ENCODE measurements at places on chromosomes 5 and 9. TPM values are rescaled to one million over a fixed set of nuclear protein-coding genes. Genes with fewer than 3 reads are reported as not detected.
A peak's percentile ranks its signal among the peaks of the same experiment; 100 is the strongest.

DNA sequence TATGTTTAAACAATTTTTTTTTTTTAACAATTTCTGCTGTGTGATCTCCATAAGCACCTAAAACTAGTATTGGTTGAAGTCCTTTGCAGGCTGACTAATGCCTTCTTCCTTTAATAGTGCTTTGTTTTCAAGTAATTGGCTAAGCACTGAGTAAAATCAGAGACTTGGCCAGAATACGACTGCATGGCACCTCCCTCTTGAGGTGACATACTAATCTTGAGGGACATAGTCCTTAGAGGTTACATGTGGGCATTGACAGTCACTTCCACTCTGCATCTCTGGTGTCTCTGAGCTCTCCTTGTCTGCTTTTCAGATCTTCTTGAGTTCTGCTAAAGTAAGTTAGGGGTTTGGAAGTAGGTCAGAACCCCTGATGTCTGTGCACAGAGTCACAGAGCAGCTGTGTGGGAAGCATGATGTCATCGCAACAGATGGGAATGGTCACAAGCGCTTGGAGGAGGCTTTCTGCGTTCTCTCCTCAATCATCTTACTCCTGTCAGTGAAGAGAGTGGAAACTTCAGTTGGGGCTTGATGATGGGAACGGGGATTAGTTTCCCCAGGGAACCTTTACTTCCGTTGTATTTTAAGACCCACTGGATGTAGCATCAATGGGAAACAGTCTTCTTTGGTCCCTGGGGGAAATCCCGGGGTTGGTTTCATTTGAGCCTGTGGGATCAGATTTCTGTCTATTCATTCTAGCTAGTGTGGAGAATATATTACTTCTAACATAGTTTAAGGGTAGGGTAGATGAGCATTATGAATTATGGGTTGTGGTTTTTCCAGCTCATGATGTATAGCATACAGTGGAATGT, 136.9 kb downstream of the ARHGAP26 start:
- peak; percentile 60 for DNase-seq

GRCh38 chr9:101119206-101119819, 90.8 kb downstream of the PLPPR1 start:
- no peak for DNase-seq

DNA sequence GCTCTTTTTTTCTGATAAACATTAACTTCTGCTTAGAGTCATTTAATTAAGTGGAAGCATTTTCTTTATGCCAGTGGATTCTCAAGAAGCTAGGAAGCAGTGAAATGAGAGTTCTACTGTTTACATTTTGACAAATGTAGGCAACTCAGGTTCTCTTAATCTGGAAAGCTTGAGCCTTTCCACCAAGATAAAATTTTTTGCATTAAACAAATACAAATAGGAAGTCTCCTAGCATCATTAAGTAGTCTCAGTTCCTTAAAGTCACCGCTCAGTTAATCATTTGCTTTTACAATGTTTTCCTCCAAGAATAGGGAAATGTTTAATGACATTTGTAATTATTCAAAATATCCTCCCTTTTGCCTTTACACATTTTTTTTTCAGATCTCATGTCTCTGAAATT, 290.4 kb upstream of the PDE4D start:
- no peak for DNase-seq

DNA sequence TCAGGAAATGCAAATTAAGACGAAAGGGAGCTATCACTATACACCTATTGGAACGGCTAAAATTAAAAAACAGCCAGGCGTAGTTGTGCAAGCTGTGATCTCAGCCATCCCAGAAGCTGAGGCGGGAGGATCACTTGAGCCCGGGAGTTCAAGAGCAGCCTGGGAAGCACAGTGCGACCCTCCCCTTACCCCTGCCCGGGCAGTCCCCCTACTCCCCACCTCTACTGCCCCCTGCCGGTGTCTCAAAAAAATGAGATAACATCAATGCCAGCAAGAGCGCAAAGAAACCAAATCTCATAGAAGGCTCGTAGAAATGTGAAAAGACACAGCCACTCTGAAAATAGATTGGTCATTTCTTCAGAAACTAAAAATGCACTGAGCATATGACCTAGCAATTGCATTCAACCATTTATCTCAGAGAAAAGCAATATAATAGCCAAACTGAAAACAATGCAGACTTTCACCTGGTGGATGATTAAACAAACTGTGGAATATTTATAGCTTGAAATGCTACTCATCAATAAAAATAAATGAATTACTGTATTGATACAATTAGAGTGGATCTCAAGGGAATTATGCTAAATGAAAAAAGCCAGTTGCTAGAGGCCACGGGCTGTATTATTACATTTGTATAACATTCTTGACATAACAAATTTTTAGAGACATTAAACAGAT, 20.6 kb downstream of the OR2V2 start:
- DNase-seq: no peak

DNA sequence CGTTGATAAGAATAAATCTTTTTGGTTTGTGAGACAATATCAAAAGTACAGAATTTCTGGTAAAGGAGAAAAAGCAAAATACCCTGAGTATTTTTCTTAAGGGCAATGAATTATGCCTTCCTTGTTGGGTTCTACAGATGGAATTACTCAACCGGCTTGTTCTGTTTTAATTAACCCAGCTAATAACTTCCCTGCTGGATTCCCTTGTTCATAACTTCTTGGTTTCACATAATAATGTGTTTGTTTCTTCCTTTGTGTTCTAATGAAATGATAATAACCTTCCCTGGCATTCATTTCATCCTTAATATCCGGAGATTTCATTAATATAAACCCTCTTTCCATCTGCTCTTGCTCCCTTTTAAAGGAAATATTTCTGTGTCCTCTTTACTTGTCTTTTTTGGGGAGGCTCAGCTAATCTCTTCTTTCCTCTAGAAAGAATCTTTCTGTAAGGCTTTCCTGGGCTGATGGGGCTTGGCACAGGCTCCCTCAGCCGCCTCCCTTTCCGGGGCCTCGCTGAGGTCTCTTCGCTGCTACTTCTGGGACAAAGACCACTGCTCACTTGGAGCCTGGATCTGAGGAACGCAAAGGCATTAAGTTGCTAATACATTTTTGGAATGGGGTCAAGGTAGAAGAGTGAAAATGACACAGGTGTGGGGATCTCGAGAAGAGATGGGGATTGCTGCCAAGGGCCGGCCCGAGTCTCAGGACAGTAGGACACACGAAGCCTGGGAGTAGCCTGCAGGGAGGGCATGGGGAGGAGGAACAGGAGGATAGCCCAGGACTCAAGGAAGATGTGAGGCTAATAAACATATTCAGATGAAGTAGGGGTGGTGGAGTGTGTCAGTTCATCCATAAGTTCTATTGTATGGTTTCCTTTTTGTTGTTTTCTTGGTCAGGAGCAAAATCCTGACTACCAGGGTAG, 118.5 kb downstream of the NRG2 start:
- no peak for DNase-seq

DNA sequence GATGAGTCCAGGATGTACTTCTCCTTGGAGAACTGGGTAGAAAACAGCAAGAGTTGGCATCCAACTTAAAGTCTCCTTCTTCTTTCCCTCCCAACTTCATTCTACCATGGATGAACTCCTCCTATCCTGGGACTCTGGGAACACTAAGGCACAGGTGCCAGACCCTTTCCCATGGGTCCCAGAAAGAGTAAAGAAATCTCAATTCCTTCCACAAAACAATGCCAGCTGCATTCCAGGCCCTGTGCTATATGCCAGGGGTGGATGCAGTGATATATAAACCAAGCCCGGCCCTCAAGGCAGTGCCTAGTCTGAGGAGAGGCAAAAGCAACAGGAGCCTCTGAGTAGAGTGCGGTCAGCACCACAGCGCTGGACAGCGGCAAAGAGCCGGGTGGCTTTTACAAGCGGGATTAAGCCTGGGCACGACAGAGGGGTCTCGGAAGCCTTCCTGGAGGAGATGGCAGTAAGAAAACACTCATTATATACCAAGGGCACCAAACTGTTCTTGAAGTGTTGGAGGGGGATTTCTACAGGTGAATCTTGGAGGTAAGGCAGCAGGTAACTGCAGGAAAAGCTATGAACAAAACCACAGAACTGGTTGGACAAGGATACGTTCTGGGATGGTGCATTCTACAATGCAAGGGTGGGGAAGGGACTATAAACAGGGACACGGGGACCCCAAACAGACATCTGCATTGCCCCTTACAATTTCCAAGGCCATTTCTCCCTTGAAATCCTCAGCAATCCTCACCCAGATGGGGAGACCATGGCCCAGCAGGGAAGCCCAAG, 16.4 kb upstream of the TOR2A start:
- DNase-seq: no peak

GRCh38 chr5:50984640-50985039, 318.2 kb downstream of the PARP8 start:
- no peak for DNase-seq

GRCh38 chr9:120917929-120918762, 8.4 kb downstream of the TRAF1 start:
- no peak for DNase-seq

DNA sequence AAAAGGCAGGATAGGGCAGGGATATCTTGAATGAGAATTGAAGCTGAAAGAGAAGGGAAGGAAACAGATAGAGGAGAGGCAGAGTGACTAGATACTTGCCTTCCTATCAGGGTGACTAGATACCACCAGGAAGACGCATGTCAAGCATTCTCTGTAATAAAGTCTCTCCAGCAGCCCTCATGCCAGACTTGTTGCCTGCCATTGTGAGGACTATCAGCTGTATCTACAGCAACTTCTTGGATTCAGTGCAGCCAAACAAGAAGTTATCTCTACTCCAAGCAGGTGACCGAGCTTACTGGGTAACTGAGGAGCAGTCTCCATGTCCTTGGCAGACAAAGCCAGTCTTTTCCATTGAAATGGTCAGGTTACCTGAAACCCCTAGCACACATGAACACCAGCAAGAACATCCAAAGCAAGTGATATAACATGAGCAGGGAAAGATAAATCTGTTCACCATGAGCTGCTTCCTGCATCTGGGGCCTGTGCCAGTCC, 9.3 kb downstream of the SH3RF2 start:
- no peak for DNase-seq

DNA sequence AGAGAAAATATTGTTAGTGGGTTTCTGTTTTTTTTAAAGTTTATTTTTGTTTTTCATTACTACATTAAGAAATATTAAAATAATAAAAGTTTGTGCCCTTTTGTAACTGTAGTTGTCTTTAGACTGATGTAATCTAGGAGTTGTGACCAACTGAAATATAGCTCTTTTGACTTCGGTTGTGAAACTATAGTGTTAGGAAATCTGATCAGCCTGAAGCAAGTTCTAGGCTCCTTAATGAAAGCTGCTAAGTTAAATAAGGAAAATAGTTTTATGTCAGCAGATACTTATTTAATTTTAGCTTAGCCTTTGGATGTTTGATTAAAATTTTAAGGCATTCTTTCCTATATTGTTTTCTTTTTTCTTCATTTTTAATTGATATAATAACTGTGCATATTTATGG, 14.2 kb downstream of the AP3S1 start:
- DNase-seq: no peak

DNA sequence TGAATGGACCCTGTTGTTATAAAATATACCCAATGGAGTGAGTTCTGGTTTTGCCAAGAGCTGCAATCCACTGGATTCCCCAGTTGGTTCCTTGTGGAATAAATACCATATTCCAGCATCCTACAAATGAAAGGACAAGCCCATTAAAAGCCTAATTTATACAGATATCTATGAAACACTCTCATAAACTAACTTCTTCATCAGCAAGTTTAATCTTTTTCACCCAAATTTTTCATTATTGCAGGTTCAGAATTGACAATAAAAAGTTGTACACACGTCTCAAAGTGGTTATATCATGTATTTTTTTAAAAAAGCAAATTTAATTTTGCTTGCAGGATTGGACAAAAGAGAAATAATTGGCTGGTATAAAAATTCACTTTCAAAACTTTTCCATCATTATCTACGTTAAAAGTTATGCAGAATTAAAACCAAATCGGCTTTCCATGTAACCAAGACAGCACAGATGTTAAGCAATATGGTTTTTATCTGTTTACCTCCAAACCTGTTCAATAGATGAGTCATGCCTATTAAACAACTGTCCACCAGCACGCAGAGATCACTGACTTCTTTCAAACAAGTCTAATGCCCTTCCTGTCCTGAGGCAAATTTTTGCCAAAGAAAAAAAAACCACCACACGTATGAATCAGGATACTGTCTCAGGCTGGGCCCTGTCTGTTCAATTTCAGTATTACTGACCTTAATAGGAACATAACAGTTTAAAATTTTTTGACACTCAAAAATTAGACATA, 42.5 kb downstream of the CEMIP2 start:
- DNase-seq: peak; percentile 40

- peak; percentile 36 for DNase-seq
Measured at GRCh38 chr9:74777136-74777879, 110.4 kb downstream of the TRPM6 start.

- no peak for DNase-seq
Measured at GRCh38 chr9:93194641-93195040, 10.7 kb downstream of the WNK2 start.

DNA sequence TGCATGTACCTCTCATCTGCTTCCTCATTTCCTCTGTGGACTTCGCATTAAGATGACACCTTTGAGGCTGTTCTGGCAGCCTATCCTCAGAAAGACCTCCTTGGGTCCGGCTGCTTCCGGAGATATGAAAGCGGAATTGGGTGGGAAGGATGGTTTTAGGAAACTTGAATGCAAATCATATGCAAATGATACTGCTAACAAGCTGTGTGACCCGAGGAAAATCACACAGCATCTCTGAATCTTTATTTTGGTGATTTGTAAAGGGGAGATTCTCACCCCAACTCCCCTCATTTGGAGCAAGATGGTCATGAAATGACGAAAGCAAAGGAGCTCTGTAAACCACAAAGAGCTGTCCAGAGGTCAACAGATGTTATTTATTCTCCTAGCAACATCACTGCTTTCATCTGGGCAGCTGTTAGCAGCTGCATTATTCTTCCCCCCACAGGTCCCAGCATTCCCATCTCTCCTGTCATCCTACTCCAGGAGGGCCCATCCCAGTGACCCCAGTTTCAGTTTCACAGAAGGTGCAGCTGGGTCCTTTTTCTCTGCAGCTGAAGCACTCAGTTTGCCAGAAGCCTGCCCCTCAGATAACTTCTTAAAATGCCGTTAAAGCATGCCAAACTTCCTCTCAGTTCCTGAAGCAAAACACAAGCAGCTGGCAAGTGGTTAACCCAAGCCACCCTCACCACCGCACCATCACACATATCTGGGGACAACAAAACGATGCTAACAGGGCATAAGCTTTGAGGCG, 269.5 kb downstream of the SEC61B start:
- DNase-seq: peak; percentile 11

- no peak for DNase-seq
Measured at GRCh38 chr9:101832486-101832885, 94.0 kb upstream of the GRIN3A start.

The CDKN2B-AS1 gene
- 7.6 TPM for total RNA-seq

The ENG gene
- total RNA-seq: 11.8 TPM

The CLIC3 gene
- 3.5 TPM for total RNA-seq

The TAF11L5 gene
- total RNA-seq: not detected

The ZNF879 gene
- total RNA-seq: 7.1 TPM

The TOPORS gene
- 32.0 TPM for total RNA-seq

The NIM1K gene
- 7.7 TPM for total RNA-seq

The IL4 gene
- total RNA-seq: not detected

The LVRN gene
- total RNA-seq: 0.17 TPM

The IRX1 gene
- not detected for total RNA-seq

The DBH gene
- not detected for total RNA-seq

The PSD2 gene
- 0.17 TPM for total RNA-seq

The ENHO gene
- under 0.01 TPM for total RNA-seq

The PCA3 gene
- not detected for total RNA-seq

Data from fibroblast of lung (primary cell).